Karpas-422 (cell line): ENCODE measurements at places on chromosomes 3 and 15.

- no peak for DNase-seq
Measured at GRCh38 chr3:42478830-42479229, 23.6 kb upstream of the VIPR1 start.

DNA sequence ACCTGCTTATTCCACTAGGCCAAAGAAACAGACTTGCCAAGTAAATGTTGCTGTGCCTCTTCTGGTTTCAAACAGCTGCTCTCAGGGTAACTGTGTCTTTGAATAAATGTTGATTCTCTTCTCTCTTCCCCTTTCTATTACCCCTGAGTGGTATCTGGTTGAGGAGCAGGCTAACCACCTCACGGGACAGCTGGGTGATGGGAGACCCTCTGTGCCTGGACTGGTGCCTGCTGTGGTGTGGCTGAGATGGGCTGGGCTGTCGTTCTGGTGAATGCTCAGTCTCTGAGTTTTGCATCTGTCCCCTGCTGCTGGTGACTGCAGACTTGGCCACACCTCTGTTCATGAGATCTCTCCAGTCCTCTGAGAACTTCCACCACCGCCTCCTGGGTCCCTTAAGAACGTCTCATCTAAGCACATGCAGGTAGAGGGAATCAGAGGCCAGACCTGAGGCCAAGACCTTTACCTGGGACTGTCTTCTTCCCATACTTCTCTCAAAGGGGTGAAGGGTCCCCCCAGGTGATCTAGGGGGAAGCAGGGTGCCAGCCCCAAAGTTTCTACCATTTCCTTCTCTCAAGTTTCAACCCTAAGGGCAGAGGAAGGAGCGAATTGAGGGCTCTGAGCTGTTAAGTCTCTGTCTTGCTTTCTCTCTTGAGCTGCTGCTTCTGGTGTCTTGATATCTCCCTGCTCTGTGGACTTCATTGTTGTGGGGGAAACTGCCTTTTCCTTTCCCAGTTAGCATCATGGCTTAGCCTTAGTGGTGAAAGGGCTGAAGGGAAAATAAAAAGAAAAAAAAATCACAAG, 252.9 kb downstream of the EBLN2 start:
- peak; percentile 24 for DNase-seq

DNA sequence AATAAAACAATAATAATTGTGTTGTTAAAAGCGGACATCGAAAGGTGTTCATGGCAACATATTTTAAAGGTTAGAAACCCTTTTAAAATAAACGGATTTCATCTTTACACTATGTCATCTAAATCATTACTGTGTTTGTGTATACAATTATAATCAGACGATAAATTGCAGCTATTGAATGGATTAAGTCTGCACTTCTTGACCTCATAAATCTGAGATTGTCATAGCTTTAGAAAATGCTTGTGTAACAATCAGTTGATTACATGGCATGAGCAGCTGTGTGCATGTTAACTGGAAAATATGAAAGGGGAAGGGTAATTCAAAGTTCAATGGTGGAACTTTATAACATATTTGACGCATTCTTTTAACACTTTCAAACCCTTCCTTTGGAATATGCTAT, 152.4 kb upstream of the MDFIC2 start:
- DNase-seq: no peak

DNA sequence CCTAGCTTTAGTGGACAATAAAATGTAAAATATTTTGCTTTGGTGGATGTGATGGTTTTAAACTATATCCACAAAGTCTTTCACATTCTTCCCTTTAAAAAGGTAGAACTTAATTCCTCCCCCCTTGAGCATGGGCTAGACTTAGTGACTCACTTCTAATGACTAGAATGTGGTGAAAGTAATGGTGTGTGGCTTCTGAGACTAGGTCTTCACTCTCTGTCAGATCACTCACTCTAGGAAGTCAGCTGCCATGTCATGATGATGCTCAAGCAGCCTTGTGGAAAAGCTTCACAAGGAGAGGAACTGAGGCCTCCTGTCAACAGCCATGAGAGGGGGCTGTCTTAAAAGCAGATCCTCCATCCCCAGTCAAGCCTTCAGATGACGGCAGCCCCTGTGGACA, 4.2 kb downstream of the LRRC2 start:
- no peak for DNase-seq

- no peak for DNase-seq
Measured at GRCh38 chr15:72564091-72564490, 90.0 kb downstream of the ARIH1 start.
